Esophagus squamous epithelium (tissue), 5 donors: ENCODE measurements at places on chromosomes 6 and 20. TPM values are rescaled to one million over a fixed set of nuclear protein-coding genes. Genes with fewer than 3 reads are reported as not detected.

The VPS52 gene
- 34.5 TPM for total RNA-seq

The PNLDC1 gene
- total RNA-seq: not detected

The TREM2 gene
- total RNA-seq: 7.3 TPM

The TSPO2 gene
- not detected for total RNA-seq

The NKX2-4 gene
- total RNA-seq: not detected

The ABRACL gene
- 81.6 TPM for total RNA-seq

The PSORS1C2 gene
- not detected for total RNA-seq

The AKAP7 gene
- total RNA-seq: 6.2 TPM

The MTRF1L gene
- total RNA-seq: 14.7 TPM
